ENCODE measurements at places on chromosomes 6 and 20. TPM values are rescaled to one million over a fixed set of nuclear protein-coding genes. Genes with fewer than 3 reads are reported as not detected.

GRCh38 chr6:158559338-158559894, 475 bp upstream of the TMEM181 start:
- H3K27me3 ChIP-seq, result no peaks in the 10 kb centered on the region
- H3K36me3 ChIP-seq, result no peaks in the 10 kb centered on the region
- peaks cover 29% of the 10 kb centered on the region for H3K4me1 ChIP-seq
- peak overlapping the region; percentile 87 for H3K4me3 ChIP-seq

ZKSCAN4 gene
- total RNA-seq, result 3.1 TPM

EEF1A2 gene
- 1,286 TPM for total RNA-seq

MYBL2 gene
- 0.44 TPM for total RNA-seq

GRCh38 chr6:145963216-145964068, 716 bp downstream of the SHPRH start:
- no peaks in the 10 kb centered on the region for H3K36me3 ChIP-seq
- H3K4me3 ChIP-seq, result peak overlapping the region; percentile 83
- DNase-seq, result peak; percentile 38
- H3K27me3 ChIP-seq, result no peaks in the 10 kb centered on the region
- peak overlapping the region; percentile 90 for H3K27ac ChIP-seq
- peaks cover 61% of the 10 kb centered on the region for H3K4me1 ChIP-seq

- no peak for DNase-seq
- no peaks in the 10 kb centered on the region for H3K27me3 ChIP-seq
- H3K4me1 ChIP-seq, result peaks cover 14% of the 10 kb centered on the region
- no peak overlapping the region for H3K4me3 ChIP-seq
Observed at GRCh38 chr6:53805725-53806124, 10.9 kb downstream of the LRRC1 start.

CTAGE9 gene
- total RNA-seq, result not detected

C20orf144 gene
- total RNA-seq, result not detected
